ENCODE measurements at places on chromosomes 1 and 21.

DNA sequence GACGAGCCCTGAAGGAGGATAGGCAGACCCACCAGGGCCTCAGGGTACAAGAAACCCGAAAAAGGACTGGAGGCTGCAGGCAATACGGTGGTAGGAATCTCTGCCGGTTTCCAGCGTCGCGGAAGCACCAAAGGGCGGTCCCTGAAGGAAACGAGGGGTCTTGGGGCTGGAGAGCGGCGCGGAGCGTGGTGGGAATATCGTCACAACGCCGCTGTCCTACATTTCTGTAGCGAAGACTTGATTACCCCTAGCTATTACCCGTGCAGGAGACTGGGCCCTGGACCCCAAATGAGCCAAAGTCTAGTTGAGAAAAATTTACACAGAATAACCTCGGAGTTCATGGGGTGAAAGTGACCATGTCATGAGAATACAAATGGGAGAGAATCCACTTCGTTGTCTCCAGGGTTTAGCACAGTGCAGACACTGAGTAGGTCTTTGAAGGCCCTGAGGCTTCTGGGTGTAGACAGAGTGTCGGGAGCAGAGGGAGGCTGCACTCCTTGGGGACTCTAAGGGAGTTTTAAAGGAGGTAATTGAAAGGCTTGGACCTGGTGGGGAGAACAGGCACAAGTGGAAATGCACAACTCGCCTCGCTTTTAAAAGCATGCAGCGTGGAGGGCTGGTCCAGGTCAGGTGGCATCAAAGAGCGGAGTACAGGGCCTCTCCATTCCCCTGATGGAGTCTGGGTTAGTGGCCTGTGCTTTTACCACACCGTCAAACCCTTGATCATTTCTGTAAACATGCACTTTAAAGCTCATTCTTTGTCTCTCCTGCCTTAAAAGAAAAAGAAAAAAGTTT lies 1.5 kb downstream of the ATP1A1 start:
- DNase-seq: peak; percentile 30

DNA sequence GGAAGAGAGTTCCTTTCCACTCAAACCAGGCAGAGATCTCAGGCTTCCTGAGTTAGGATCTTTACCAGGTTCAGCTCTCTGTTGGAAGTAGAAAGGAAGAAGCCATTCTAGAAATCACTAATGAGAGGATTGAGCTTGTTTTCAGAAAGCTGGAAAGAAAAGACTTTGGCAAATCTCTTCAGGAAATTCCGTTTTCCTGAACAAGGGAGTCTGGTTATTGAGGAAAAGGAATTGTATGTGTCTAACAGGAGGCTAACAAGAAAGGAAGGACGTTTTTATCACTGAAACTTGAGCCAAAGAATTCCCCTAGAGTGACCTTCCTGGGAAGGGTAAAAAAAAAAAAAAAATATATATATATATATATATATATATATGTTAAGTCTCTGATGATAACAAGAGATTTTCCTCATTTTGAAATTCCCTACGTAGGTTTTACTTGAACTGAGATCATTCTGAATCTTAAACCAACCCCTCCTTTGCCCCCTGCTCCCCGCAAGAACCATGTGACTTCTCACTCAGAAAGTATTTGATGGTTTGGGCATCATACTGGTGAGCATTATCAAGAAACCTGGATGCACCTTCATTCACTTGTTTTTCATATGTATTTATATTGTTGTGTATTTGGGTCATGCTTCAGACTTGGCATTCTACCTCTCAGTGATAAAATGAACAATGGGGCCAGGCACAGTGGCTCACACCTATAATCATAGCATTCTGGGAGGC lies 98.4 kb upstream of the BMP8A start:
- peak; percentile 8 for DNase-seq

DNA sequence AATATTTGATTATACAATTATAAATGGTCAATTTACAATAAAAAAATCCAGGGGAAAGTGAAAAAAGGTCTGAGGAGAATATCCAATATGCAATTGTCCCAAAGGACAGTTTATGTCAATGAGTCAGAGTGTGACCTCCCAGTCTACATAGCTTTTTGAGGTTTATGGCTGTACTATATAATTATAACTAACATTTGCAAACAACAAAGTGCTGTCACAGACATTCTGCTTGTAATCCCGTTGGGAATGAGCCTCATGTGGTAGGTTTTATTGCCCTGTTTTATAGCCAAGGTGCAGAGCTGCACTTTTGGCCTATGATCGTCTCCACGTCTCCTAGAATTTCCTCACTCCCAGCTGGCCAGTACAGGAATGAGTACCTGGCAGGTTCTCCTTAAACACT lies 103.8 kb downstream of the ADSS2 start:
- no peak for DNase-seq

GRCh38 chr1:193939585-193939984 lies 753.2 kb upstream of the B3GALT2 start:
- no peak for DNase-seq

DNA sequence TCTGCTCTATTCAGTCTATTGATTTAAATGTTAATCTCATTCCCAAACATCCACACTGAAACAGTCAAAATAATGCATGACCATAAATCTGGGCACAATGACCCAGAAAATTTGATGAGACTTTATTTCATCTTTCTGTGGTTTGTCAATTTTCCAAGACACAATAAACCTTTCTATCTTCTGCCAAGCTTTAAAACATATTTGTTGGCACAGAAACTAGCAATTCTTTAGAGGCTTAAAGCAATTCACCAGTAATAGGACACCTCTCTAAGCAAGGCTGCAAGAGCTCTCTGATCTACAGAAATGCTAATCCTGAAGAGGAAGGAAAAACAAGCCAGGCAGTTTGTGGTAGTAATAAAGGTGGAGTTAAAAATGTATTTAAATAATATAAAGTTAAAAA lies 113.7 kb downstream of the FCRL5 start:
- DNase-seq: peak; percentile 82

DNA sequence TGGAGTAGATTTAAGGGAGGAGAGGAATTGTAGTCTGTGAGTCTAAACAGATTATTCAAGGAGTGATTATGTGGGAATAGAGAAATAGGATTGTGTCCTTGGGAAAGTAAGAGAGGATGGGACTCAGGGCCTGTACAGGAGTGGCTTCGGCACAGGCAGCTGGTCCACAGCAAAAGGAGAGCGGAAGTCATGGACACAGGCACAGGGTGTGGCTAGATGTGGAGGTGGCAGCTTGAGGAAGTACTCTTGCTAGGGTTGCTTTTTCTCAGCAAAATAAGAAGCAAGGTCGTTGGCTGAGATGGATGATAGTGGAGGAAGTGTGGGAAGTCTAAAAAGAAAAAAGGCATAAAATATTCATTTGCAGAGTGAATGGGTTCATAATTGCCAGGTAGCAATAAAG lies 18.5 kb upstream of the ZNF648 start:
- no peak for DNase-seq
